ENCODE measurements at places on chromosomes 7 and 10. TPM values are rescaled to one million over a fixed set of nuclear protein-coding genes. Genes with fewer than 3 reads are reported as not detected.

Gene ZNF239
- 4.4 TPM for total RNA-seq

DNA sequence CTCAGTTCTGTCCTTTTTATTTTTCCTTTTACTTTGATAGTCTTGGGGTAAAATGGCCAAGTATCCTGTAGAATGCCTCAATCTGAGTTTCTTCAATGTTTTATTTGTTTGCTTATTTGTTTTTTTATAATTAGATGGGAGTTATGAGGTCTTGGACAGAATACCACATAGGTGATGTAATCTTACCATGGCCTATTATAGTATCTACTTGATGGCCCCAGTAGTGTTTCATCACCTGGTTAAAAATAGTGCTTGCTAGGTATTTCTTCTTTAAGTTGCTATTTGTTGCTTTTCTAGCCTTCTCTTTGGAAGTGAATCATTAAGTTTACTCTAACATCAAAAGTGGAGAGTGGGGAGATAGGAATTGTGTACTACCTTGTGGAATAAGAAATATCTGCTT, 1020.0 kb upstream of the KCND2 start:
- no peak for DNase-seq

Gene OR2A12
- not detected for total RNA-seq

- no peak for DNase-seq
Observed at GRCh38 chr7:23021596-23021995, 7.7 kb upstream of the HYCC1 start.

DNA sequence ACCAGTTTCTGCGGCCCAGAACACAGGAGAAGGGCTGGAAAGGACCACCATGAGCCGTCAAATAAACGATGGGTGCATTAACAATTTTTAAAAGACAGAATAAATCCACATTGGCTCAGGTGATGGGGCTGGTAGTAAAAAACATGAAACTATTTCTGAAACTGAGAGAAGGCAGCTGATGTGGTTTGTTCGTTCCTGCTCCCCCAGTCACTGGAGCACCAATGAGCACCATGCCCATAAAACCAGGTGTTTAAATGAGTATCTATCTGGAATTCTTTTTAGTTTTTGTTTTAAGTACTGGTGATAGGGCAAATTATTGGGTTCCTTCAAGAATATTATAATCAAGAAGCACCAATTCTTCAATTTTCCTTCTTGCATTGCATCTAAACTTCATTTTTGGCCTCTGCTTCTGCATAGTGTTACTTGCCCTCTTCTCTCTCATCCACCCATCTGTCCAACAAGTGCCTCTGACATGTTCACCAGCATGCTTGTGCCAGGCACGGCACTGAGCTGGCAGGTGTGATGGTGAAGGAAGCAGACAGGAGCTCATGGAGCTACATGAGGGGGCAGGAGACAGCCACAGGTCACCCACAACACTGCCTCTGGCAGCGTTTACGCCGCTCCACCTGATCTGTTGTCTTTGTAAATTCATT, 65.5 kb downstream of the LARP4B start:
- no peak for DNase-seq

Gene SH3PXD2A
- 5.8 TPM for total RNA-seq

DNA sequence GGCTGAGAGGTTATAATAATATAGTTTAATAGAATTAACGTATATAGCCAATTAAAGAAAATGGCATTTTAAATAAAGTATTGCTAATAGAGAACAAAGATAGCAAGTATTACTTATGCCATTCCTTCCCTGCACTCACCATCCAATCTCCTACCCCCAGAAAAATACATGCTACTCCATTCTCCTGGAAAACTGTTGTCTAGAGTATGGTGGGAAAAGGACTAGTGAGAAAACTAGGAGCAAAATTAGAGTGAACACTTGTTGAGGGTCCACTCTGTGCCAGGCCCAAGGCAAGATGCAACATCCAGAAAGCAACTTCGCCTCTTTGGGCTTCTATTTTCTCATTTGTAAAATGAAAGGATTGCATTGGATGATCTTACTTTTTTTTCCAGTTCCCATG, 149.1 kb downstream of the CPED1 start:
- no peak for DNase-seq

- DNase-seq, result no peak
Observed at GRCh38 chr7:46945328-46945727, 636.6 kb downstream of the TNS3 start.

DNA sequence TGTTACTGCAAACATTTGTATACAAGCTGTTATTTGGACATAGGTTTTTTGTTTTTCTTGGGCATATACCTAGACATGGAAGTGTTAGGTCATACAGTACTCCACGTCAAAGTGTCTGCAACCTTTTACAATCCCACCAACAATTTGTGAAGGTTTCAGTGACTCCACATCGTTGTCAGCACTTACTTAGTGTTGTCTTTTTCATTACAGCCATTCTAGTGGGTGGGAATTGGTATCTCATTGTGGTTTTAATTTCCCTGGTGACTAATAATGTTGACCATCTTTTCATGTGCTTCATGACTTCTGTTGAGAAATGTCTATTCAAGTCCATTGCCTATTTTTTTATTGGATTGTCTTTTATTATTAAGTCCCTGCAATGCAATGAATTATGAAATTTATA, 95.0 kb downstream of the UBE3C start:
- no peak for DNase-seq

All from HT1080 (cell line).